ENCODE measurements at places on chromosomes 1 and 21. TPM values are rescaled to one million over a fixed set of nuclear protein-coding genes. Genes with fewer than 3 reads are reported as not detected.

Gene CA6
- total RNA-seq = 11.5 TPM

Gene GSTM1
- not detected for total RNA-seq

Gene SEC16B
- total RNA-seq = not detected

- H3K27me3 ChIP-seq = no peaks in the 10 kb centered on the region
- no peaks in the 10 kb centered on the region for H3K36me3 ChIP-seq
- H3K27ac ChIP-seq = no peak overlapping the region
- H3K4me1 ChIP-seq = peaks cover 10% of the 10 kb centered on the region
- no peak for DNase-seq
Measured at GRCh38 chr1:66315671-66316070, 218.3 kb upstream of the SGIP1 start.

DNA sequence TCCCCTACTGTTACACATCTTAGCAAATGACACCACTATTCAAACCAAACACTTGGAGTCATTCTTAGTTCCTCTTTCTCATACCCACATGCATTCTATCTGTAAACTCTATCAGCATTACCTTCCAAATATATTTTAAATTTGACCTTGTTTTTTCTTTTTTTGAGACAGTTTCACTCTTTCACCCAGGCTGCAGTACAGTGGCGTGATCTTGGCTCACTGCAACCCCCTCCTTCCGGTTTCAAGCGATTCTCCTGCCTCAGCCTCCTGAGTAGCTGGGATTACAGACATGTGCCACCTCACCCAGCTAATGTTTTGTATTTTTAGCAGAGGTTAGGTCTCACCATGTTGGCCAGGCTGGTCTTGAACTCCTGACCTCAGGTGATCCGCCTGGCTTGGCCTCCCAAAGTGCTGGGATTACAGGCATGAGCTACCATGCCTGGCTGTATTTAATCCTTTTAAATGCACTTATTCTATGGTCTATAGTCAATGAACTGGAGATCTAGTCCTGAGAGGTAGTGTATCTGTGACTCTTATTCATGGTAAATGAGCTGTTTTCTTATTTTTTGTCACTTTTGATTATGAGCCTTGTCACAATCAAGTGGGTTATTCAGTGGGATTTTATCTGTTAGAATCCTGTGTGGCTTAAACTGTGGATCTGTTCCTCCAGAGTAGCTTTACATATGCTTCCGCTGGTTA, 73.1 kb downstream of the GATAD2B start:
- no peak overlapping the region for H3K4me3 ChIP-seq
- no peak for DNase-seq
- H3K27ac ChIP-seq = peak overlapping the region; percentile 36
- peaks cover 60% of the 10 kb centered on the region for H3K4me1 ChIP-seq
- no peaks in the 10 kb centered on the region for H3K36me3 ChIP-seq
- no peaks in the 10 kb centered on the region for H3K27me3 ChIP-seq

DNA sequence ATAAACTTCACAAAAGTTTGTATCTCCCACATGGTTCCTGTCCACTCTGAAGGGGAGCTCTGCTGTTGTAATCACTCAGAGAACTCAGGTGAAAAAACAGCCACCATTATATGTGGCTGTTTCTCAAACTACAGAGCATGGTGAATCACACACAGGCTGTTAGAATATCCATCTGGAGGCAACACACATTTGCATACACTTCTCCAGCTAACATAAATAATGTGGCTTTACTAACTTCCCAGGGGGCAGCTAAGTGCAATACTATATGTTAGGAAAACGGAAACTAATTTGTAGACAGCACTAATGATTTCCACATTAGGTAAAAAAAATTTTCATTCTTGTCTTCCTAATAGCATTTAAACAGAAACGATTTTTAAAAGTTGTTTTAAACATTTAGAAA, 49.3 kb downstream of the PTGFR start:
- H3K36me3 ChIP-seq = no peaks in the 10 kb centered on the region
- H3K4me3 ChIP-seq = no peak overlapping the region
- H3K27me3 ChIP-seq = peaks cover 8% of the 10 kb centered on the region
- DNase-seq = no peak
- H3K4me1 ChIP-seq = peaks cover 2% of the 10 kb centered on the region

DNA sequence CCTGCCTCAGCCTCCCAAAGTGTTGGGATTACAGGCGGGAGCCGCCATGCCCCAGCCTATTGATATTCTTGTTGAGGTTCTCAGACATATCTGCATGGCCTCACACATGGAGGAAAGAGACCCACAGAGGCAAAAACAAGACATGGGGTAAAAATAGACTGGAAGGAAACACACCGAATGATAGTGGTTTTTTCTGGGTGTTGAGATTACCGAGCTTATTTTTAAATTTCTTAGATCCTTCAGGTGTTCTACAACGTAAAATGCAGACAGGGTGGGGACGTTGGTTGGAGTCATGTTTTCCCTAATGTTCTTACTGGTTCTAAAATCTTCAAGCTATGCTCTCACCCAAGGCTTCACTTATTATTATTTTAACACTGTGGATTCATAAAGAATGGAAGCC, 23.9 kb upstream of the RUNX3 start:
- H3K27me3 ChIP-seq = no peaks in the 10 kb centered on the region
- peaks cover 5% of the 10 kb centered on the region for H3K36me3 ChIP-seq
- peaks cover 88% of the 10 kb centered on the region for H3K4me1 ChIP-seq
- no peak for DNase-seq

GRCh38 chr1:29176576-29176975, 5.1 kb downstream of the SRSF4 start:
- peaks cover 64% of the 10 kb centered on the region for H3K4me1 ChIP-seq
- H3K4me3 ChIP-seq = no peak overlapping the region
- no peaks in the 10 kb centered on the region for H3K27me3 ChIP-seq
- DNase-seq = no peak
- H3K27ac ChIP-seq = peak overlapping the region; percentile 3

All from naive thymus-derived CD8-positive, alpha-beta T cell (primary cell).